ENCODE measurements at places on chromosomes 3 and 15. TPM values are rescaled to one million over a fixed set of nuclear protein-coding genes. Genes with fewer than 3 reads are reported as not detected.

PLD1 gene
- 0.38 TPM for total RNA-seq

ATRIP gene
- total RNA-seq, result 13.5 TPM

DENND4A gene
- 62.9 TPM for total RNA-seq

GABRB3 gene
- not detected for total RNA-seq

ACKR2 gene
- total RNA-seq, result 0.39 TPM

SOX14 gene
- total RNA-seq, result not detected

SLC22A13 gene
- 1.0 TPM for total RNA-seq

DNA sequence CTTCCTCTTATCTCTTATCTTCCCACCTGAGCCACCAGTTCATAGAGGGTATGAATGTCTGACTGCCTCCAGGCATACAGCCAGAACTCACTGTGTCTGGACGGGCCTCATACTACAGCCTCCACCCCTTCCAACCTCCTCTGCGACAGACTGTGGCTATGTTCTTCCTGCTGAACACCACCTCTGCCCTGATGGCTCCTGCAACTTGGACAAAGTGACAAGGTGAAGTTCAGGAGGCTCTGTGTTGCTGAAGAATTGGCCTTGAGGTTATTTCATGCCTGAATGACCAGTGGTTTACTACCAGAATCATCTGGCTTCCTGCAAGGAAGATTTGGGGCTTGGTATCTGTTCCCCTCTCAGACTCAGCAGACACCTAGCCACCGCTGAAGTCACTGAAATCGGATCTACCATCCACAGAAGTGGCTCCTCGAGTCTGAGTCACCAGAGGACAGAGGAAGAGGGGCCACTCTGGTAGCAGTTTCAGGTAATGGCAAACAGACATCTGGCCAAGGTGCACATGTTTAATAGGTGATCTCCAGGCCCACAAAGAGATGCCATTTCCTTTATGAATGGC lies 14.2 kb upstream of the ULK3 start:
- no peak for DNase-seq

- no peak for DNase-seq
These were observed 32.6 kb upstream of the DCP1A start for GRCh38 chr3:53379898-53380297.

DNA sequence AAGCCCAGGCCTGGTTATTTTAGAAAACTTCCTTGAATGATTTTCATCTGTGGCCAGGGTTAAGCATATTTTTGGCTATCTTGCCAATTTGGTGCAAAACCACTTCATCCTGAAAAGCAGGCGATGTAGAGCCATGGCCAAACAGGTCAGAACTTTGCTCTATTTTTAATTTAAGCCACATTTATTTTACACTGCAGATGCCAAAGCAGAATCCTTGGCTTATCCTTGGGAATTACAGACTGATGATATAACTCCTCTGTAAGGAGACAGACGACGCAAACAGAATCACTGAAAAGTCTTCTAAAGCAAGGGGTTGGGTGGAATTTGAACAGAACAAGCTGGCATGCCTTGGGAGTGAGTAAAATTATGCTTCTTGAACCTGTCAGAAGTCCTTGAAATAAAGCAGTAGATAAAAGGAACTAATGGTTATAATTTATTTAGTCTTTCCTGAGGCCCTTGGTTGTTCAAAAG lies 121.9 kb downstream of the CHST2 start:
- DNase-seq, result no peak

DNA sequence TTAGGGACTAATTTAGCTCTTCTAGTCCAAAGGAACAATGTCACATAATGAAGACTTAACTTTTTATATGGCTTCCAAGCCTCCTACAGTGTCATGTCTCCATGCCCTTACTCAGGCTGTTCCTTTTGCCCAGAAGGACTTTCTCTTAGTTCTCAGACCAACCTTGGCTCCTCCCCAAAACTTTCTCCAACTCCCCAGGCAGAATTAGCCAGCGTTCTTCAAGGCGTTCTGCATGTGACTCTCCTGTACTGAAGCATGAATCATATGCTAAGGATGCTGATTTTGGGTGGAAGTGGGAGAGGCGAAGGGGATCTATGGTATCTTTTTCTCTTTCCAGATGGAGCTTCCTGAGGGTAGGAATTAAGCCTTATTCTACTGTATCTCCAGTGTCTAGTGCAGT lies 335.1 kb upstream of the ICE2 start:
- no peak for DNase-seq

GRCh38 chr15:85314633-85315032 lies 65.8 kb upstream of the AKAP13 start:
- DNase-seq, result no peak

DNA sequence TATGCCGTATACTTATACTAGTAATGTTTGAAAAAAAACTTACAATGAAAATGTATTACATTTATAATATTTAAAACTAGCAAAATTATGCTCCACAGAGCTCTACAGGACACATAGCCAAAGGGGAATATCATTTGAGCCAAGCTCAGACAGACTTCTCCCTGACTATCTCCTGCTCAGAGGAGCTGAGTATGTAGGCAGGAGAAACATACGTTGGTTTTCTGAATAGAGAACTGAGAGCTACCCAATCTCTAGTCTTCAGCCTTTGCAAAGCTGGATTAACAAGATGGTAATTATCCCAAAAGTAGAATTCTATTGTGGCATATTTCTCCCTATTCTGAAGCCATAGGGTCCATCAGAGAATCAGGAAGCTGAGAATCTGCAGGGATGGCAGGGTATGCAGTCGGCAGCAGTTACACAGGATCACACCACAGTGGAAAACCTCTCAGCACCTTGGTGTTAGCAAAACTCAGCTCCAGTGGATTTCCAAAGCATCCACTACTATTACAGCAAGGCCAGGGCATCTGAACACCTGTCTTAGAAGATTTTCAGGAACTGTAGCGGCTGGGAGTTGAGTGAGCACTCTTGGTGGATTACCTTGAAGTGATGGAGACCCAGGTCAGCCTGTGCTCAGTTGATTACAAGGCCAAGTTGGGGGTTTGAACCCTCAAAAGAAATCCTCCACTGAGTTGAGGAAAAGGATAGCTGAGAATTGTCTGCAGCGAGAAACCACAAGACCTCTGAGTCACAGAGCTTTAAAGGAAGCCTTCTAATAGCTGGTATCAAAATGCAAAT lies 30.1 kb downstream of the GPR15 start:
- no peak for DNase-seq

DNA sequence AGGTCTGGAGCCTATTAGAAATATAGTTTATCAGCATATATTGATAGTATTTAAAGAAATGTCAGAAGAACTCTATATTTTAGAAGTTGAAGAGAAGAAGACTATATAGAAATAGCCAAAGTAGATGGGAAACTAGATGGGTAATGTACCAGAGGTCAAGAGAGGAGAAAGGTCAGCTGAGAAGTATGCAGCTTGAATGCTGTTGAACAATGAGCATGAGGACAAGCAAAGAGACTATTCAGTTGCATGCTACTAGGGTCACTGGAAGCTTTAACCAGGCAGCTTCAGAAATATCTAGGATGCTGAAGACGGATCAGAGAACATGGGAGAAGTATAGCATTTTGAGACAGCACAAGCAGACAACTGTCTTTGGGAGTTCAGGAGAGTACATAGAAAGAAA lies 19.6 kb upstream of the TIPARP start:
- DNase-seq, result no peak

GRCh38 chr3:114756506-114757279 lies 390.4 kb downstream of the ZBTB20 start:
- no peak for DNase-seq

- no peak for DNase-seq
These were observed 142.7 kb downstream of the THRB start for GRCh38 chr3:24351779-24352469.

DNA sequence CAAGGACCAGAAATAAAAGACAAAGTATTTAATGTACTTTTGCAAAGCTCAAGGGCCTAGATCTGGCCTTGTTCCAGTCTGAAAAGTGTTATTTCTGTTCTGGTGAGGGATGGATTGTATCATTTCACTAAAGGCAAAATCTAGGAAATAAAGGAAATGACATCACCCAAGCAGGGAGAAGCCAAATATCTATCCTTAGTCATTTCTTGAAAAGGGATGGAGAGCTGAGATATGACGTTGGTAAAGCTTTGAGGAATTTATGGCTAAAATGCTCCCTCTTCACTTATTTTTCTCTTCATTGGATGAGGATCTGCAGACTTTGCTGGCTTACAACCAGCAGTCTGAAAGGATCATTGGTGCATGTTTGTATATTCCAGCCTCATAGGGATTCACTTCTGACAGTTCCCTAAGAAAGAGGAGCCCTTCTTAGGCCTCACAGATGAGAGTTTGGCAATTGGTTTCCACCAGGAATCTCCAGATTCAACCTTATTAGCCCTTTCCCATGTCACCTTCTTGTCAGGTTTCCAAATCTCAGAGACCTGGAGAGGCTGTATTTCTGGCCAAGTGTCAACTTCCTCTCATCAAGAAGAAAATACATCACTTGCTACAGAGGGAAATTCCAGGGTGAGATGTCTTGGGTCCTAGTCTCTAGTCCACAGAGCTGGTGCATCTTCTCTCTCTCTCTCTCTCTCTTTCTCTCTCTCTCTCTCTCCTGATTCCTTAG lies 93.7 kb upstream of the BOC start:
- DNase-seq, result no peak

GRCh38 chr15:63052961-63053698 lies 10.6 kb downstream of the TPM1 start:
- no peak for DNase-seq

DNA sequence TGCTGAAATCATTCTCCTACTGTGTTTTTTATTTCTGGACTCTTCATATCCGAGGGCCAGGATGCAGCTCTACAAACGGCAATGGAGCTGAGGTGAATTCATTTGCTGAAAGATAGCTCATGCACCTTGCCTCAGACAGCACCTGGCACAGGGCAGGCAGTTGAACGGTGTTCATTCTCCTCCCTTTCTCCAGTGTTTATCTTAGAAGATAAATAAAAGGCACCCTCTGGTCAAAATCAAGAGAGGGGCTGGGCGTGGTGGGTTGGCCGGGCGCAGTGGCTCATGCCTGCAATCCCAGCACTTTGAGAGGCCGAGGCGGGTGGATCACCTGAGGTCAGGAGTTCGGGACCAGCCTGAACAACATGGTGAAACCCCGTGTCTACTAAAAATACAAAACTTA lies 79.3 kb upstream of the LMOD3 start:
- no peak for DNase-seq

DNA sequence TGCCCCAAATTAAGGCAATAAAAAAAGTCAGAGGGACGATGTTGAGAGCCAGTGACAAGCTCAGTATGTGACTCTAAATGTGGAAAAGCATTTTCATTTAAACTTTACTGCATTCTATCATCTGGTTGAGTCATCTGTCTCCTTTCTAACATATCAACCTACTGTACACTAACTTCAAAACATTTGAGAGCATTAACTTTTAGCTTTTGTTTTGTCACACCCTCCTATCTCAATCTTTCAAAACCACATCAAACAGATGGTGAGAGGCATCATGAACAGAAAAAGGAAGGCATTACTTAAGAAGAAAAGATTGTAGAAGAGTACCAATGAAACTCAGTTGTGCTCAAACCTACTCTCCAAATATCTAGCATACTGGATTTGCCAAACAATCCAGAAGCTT lies 4.8 kb downstream of the LRRC58 start:
- DNase-seq, result no peak

GRCh38 chr3:171011109-171011872 lies 15.2 kb downstream of the SLC2A2 start:
- no peak for DNase-seq

Data from naive thymus-derived CD8-positive, alpha-beta T cell (primary cell).